ENCODE measurements at places on chromosomes 1 and 21. TPM values are rescaled to one million over a fixed set of nuclear protein-coding genes. Genes with fewer than 3 reads are reported as not detected.

Gene NECTIN4
- 0.04 TPM for total RNA-seq

Gene SPATA21
- total RNA-seq, result 0.04 TPM

Gene NOTCH2
- total RNA-seq, result 70.4 TPM

- peaks cover 5% of the 10 kb centered on the region for H3K27me3 ChIP-seq
- H3K36me3 ChIP-seq, result no peaks in the 10 kb centered on the region
- no peak overlapping the region for H3K27ac ChIP-seq
- H3K4me3 ChIP-seq, result no peak overlapping the region
- peak; percentile 87 for DNase-seq
Measured at GRCh38 chr21:41283211-41283818, 33.3 kb upstream of the FAM3B start.

DNA sequence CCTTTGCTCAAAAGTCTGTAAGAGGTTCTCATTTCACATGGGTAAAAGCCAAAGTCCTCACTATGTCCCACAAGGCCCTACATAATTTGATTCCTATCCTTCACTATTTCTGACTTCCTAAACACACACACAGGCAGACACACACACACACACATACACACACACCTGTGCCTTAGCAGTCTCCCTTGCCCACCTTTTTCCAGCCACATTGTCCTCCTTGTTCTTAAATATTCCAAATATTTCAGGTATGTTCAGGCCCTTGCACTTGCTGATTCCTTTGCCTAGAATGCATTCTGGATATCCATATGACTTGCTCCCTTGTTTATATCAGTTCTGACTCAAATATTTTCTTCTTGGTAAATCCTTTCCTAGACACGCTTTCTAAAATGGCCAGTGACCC lies 54.6 kb downstream of the NTNG1 start:
- H3K27me3 ChIP-seq, result no peaks in the 10 kb centered on the region
- no peak for DNase-seq
- no peaks in the 10 kb centered on the region for H3K4me1 ChIP-seq
- no peaks in the 10 kb centered on the region for H3K36me3 ChIP-seq
- H3K27ac ChIP-seq, result no peak overlapping the region
- H3K4me3 ChIP-seq, result no peak overlapping the region

GRCh38 chr1:44524655-44525500 lies 119.8 kb downstream of the RNF220 start:
- H3K4me1 ChIP-seq, result peaks cover 7% of the 10 kb centered on the region
- no peaks in the 10 kb centered on the region for H3K36me3 ChIP-seq
- peaks cover 23% of the 10 kb centered on the region for H3K27me3 ChIP-seq
- no peak overlapping the region for H3K4me3 ChIP-seq
- no peak for DNase-seq

Gene RIMKLA
- 0.71 TPM for total RNA-seq
